ENCODE measurements at places on chromosomes 12 and 14.

DNA sequence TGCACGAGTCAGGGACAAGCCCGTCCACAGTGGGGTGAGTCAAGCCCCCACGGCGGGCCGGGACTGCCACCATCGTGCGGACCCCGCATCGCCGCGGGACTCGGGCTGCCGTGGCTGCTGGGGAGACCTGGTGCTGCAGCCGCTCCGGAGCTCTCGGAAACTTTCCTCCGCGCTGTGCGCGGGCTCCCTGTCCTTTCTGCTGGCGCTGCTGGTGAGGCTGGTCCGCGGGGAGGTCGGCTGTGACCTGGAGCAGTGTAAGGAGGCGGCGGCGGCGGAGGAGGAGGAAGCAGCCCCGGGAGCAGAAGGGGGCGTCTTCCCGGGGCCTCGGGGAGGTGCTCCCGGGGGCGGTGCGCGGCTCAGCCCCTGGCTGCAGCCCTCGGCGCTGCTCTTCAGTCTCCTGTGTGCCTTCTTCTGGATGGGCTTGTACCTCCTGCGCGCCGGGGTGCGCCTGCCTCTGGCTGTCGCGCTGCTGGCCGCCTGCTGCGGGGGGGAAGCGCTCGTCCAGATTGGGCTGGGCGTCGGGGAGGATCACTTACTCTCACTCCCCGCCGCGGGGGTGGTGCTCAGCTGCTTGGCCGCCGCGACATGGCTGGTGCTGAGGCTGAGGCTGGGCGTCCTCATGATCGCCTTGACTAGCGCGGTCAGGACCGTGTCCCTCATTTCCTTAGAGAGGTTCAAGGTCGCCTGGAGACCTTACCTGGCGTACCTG lies 1.1 kb downstream of the PDE3A start:
- DNase-seq = no peak

DNA sequence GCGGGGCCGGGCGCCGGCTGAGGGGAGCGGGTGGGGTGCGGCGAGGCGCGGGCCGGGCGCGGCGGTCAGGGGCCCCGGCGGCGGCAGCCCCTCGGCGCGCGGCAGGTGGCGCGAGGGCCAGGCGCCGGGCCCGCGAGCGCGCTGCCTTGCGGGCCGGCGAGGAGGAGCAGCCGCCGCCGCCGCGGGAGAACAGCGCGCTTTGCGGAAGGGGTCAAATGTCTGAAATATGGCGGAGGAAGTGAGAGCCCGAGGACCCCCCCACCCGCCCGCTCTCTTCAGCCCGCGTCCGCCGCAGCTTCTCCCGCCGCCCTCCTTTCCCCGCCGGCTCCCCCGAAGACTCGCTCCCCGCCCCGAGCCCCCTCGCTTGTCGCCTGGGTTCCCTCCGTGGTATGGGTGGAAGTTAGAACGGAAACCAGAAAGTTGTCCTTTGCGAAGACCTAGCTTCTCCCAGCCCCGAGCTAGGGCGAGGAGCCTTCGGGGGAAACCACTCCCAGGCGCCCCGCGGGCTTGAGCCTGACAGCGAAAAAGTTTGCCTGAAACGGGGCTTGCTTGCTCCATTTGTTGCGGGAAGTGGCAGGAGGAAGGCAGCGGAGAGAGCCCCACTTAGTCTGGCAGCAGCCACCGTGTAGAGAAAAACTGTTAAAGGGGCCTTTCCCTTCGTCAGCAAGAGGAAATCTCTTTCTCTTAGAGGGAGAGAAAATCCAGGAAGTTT lies 551 bp downstream of the RAP1B start:
- DNase-seq = peak; percentile 46

DNA sequence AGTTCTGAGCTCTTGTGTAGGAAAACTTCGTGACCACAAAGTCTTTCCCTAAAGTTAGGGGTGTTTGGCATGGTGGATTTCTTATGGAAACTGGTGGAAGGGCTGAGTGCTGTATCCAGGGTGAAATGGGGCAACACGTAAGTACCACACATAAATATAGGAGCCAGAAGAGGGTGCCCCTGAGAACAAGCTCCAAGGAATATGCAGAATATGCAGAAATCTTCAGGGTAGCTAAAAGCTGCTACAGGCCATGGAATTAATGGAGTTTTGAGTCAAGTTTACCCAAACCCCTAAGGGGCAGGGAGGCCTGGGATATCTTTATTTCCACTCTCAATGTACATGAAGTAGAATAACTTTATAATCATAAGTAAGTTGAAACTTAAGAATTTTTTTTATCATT lies 44.0 kb downstream of the ZNF664 start:
- no peak for DNase-seq

- no peak for DNase-seq
Observed at GRCh38 chr12:32450768-32451167, 51.4 kb downstream of the FGD4 start.

DNA sequence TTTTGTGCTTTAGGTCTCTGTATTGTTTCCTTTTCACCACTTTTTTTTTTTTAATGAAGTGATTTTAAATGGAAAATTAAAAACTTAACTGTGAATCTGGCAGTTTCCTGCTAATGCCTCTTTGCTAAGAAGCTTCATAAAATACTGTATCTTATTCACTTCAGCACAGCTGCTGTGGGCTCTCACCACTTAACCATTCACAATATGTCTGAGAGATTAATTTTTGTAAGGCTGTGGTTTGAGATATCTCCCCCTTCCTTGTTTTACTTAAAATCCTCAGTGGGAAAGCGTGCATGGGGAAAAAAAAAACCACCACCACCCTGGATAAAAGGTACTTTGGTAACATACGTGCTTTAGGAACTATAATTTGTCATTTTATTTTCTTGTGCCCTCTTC lies 115.9 kb downstream of the ETV6 start:
- no peak for DNase-seq

DNA sequence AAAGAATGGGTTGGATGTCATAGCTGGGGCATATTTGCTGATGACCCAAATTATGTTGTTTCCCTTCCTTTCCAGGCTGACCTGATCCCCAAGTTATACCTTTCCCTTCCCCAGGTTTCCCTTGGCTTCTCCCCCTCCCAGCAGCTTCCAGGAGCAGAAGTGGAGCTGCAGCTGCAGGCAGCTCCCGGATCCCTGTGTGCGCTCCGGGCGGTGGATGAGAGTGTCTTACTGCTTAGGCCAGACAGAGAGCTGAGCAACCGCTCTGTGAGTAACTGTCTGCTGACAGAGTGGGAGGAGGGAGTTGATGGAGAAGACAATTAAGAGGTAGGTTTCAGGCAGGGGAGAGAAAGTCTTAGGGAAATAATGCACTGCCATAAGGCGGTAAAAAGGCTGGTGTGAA lies 25.0 kb downstream of the A2ML1 start:
- no peak for DNase-seq

GRCh38 chr14:79670811-79671210 lies 540.5 kb downstream of the DIO2 start:
- DNase-seq = peak; percentile 93

DNA sequence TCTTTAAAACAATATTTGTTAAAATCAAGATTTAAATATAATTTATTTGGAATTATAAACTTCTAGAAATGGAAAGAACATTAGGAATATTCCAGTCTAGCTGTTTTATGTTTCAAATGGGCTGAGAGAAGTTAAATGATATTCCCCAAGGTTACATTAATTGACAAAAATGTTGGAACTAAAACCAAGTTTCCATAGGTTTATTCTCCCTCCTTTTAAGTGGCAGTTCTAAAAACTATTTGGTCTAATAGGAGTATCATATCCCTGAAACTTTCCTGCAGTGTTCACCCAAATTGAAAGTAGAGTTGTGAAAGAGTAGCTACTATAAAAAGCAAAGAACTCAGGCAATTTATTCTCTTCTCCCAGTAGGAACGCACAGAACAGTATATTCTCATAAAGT lies 1185.5 kb downstream of the LRFN5 start:
- no peak for DNase-seq

GRCh38 chr14:101087614-101088394 lies 184.3 kb upstream of the RTL1 start:
- DNase-seq = no peak

Data from NCI-H2171 treated with DMSO at 0.1 percent for 48 hours (cell line).